Esophagus squamous epithelium (tissue), 5 donors: ENCODE measurements at places on chromosomes 7 and 10.

DNA sequence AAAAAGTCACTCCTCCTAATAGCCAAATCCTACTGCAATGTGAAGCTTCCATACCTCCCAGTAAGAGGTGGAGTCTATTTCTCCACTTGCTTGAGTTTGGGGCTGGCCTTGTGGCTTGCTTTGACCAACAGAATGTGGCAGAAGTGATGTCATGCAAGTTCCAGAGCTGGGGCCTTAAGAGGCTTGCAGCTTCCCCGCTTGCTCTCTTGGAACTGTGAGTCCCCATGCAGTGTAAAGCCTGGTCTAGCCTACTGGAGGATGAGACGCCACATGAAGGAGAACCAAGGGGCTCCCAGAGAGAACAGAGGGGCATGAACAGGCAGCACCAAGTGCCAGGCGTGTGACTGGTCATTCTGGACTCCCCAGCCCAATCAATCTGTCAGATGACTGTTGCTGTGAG, 58.6 kb upstream of the OPALIN start:
- no peak for DNase-seq

DNA sequence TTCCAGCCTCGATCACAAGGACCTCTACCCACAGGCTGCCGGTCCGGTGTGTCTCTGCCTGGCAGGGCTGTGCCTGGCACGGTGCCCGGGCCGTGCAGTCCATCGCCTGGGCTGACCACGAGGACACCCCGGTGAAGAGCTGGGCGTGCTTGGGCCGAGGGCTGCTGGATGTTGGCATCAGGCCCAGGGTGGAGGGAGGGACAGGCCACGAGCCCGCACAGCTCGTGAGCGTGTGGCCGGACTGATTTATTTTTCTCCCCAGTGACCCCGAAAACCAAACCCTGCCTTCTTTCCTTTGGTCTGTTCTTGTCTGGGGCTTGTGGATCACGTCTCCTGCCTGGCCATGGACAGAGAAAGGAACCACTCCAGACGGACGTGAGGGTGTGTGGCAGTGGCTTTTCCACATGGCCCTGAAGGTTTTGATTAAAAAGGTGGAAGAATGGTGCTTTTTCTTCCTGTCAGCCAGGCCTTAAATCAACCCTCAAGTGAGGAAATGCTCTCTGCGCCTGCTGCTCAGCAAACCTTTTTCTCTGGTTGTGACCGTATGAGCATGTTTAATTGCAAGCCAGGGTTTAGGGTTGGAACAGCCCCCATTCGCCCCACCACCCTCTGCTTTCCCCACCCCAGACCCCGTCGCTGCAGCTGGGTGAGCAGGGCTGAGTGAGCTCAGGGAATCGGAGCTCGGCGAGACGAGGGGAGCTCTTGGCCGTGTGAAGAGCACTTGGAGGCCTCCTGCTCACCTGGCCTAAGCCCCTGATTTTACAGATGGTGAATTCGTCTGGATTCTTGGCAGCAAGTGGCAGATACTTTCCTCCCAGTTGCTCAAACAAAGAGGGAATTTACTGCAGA, 130.1 kb downstream of the RGS10 start:
- DNase-seq: no peak

- no peak for DNase-seq
Measured at GRCh38 chr10:3892440-3893425, 107.7 kb upstream of the KLF6 start.

DNA sequence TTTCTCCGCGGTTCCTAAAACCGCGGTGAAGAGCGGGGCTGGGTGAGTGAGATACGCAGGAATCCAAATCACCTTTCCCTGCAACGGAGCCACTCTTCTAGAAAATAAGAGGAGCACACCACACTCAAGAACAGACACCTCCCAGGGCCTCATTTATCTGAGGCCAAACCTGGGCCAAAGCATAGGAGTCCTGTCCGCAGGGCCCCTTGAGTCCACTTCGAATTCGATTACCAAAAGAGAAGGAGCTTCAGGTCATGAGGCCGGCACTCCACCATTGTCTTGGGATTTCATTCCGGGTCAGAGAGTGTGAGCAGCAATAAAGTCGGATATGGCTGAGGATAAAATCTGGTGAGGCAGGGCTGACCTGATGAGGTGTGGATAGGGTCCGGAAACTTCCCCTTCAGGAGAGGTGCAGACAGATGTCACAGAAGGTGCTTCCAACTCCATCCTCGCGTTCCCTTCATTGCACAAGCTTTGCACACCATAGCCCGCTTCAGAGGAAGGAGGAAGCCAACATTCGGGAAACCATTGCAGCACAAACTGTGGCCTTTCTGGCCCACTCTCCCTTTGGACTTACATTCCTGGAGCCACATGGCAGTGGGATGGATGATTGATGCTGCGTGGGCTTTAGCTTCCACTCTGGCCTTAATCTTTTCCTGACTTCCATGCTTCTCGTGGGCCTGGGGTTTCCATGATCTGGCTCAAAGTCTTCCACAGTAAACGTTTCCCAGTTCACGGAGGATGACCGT, 27.2 kb upstream of the ZNF273 start:
- no peak for DNase-seq

GRCh38 chr7:19215412-19215811, 70.2 kb upstream of the FERD3L start:
- no peak for DNase-seq

- no peak for DNase-seq
Measured at GRCh38 chr7:107118109-107118900, 50.5 kb upstream of the HBP1 start.

DNA sequence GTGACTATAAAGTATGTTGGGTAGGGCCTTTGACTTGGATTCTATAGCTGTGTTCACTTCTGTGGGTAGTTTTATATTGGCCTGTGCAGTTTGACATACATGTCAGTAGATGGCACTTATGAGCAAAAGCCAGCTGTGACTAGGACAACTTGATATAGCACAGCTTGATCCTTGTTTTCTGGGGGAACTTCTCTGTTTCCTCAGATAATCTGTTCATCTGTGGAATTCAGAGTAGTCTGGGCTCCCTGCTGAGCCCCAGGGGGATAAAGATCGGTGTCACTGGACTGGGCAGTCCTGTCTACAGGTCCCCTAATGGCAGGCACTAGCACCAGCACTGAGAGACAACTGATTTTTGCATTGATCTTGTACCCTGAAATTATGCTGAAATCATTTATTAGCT, 25.4 kb downstream of the CYP2C9 start:
- no peak for DNase-seq

DNA sequence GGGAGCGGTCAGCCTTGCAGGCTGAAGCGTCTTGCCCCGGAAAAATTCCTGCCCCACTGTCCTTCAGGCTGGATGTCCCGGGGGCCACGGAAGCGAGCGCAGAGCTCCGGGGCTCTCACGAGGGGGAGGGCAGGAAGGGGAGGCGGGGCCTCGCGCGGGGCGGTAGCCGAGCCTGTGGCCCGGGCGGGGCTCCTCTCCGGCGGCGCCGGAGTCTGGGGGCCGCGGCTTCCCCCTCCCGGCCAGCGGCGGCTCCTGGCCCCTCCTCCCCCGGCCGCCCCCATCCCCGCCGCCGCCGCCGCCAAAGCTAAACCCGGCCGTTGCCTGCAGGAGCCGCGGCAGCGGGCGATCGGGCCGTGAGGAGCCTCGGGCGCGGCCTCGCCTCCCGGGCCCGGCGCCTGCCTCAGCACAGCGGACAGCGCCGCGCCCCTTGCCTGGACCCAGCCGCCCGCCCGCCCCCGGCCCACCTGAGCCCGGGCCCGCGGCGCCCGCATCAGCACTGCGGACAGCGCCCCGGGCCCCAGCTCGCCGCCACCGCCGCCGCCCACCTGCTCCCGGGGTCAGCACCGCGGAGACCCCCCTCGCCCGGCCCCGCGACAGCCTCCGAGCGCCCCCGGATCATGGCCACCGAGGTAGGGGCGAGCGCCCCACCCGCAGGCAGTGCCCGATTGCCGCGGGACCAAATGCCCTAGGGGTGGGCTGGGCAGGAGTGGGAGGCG, at the start of gene GOLGA7B:
TSS of gene GOLGA7B (plus strand) at position 157 of the 716 bp plus-strand sequence. CDS start at position 618, 461 bp downstream.
- DNase-seq: no peak

DNA sequence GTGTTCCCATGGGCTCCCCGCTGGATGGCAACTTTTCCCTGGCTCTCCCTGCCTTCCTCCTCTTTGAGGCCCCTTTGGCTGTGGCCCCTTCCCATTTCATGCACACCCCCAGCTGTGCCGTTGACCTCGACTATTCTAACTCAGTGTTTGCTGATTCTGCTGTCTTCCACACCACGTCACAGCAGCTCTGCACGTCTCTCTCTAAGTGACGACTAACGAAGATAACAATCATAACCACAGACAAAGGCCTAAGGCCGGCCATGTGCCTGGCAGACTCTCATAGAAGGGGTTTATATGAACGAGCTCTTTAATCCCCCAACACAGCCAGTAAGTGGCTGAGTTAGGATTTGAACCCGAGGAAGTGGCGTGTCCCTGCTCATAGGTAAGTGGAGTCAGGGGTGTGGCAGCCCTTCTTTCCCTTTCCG, 151.5 kb upstream of the SHH start:
- DNase-seq: no peak

GRCh38 chr10:33240931-33241330, 93.5 kb downstream of the NRP1 start:
- no peak for DNase-seq
